Stimulated activated CD4-positive, alpha-beta T cell treated with anti-CD3 and anti-CD28 coated beads, Interleukin-2, amount 100 ng/mL, for 48 hours (primary cell): ENCODE measurements at places on chromosomes 2 and 18.

DNA sequence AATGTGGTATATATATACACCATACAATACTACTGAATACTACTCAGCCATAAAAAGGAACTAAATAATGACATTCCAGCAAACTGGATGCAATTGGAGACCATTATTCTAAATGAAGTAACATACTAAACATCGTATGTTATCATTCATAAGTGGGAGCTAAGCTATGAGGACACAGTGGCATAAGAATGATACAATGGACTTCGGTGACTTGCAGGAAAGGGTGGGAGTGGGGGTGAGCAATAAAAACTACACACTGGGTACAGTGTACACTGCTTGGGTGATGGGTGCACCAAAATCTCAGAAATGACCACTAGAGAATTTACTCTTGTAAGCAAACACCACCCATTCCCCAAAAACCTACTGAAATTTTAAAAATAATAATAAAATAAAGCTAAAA lies 87.9 kb downstream of the RAB31 start:
- DNase-seq: no peak

DNA sequence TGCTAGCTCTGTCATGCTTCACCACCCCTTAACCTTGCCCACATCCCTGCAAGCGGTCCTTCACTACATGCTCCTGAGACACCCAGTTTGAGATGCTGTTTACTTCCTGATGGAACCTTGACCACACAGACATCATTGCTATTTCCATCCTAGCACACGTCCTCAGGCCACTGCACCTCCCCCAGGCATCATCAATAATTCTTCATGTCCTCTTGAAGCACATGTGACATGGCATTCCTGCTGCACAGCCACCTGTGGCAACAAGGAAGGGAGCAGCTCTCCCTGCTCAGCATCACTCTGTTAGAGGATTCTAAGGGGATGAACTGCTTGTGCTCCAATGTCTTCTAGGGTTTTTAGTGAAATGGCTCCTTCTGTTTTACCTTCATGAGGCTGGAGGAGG lies 26.1 kb upstream of the ST3GAL5 start:
- DNase-seq: no peak

GRCh38 chr18:37964885-37965571 lies 399.4 kb upstream of the CELF4 start:
- DNase-seq: no peak

GRCh38 chr2:163667064-163667887 lies 68.5 kb downstream of the FIGN start:
- DNase-seq: no peak

DNA sequence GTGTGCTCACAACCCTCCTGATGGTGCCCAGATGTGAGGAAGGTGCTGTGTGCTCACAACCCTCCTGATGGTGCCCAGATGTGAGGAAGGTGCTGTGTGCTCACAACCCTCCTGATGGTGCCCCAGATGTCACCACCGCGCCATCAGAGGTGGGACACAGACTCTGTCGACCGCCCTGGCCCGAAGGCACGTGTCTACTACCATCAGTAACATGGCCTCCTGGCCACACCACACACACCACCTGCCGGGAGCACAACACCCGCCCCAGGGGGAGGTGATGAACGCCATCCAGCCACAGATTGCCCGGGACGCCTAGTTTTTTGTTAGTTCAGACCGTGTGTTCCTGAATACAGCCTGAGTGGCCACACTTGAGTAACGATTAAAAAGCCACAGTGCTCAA lies 24.5 kb downstream of the HDAC4 start:
- DNase-seq: no peak

GRCh38 chr2:120898496-120898895 lies 162.8 kb downstream of the GLI2 start:
- no peak for DNase-seq

DNA sequence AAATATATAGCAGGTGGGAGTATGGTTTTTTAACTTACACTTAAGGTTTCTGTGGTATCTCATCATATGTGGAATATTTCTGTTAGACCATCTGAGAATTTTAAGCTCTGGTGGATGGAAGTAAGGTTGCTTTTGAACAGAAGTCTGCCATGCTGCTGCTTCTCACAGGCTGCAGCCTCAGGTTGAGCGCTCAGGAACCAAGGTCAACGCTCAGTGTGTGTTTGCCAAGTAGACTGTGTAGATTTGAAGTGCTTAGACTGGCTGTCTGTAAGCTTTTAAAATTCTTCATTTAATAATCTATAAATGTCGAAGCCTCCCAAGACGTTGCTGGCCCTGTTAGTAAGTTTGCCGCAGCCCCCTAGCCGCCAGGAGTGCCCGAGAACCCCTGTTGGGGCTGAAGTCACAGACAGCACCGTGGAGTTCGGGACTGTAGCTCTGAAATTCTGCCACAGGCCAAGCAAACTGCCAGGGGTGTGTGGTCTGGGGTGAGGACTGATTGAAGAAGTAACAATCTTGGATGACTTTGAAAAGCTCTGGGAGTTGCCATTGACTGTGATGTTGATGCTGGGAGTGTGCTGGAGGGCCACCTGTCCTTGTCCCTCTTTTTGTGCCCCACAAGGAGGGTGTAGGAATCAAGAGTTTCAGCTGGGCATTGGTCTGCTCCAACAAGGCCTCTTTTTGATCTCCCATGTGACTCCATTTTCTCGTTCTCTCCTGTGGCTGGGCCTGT lies 26.9 kb downstream of the INPP4A start:
- DNase-seq: no peak

DNA sequence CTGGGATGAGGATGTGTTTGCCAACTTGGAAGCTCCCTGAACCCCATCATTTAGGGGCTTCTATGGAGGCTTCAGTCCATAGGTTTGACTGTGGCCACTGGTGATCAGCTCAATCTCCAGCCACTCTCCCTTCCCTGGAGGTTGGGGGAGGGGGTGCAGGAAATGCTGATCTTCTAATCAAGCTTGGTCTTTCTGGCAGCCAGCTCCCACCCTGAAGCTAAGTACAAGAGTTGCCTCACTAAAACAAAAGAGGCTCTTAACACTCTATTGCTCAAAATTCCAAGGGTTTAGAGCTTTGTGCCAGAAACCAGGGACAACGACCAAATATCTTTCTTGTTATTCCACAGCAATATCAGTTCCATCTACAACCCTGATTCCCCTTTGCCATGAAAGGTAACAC lies 19.4 kb upstream of the MPPE1 start:
- no peak for DNase-seq

DNA sequence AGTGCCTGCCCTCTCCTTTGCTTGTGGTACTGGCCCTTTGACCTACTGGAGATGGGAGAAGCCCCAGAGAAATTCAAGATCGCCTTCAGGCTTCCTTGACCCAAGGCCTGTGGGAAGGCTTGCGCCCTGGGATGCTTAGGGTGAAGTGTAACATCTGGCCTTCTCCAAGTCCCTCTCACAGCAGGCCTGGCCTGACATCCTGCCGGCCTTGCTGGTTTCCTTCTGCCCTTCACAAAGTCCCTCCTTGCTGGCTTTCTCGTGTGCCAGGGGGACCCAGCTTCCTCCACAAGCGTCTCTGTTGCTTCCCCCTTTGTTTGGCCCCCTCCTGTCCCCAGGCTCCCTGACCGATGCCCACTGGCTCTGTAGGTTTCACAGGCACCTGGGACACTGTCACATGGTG lies 26.4 kb downstream of the TCF7L1 start:
- DNase-seq: no peak

DNA sequence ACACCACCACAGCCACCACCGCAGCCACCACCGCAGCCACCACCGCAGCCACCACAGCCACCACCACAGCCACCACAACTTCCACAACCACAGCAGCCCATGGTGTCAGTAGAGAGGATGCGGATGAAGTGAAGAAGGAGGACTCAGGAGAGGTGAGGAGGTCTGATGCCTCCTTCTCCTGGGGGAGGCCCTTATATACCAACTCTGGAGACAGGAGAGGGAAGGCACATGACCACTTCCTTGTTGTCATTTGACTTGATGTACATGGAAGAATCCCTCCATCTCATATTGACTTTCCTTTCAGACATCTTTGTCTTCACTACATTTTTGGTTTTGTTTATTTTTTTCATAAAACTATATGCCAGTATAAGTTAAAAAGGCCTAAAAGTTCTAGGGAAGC lies at the start of gene SCYGR3:
Gene SCYGR3, minus strand, starts transcription at position 101 of the 400 bp plus-strand sequence. Its CDS starts 0 bp downstream, at position 101.
- DNase-seq: no peak

DNA sequence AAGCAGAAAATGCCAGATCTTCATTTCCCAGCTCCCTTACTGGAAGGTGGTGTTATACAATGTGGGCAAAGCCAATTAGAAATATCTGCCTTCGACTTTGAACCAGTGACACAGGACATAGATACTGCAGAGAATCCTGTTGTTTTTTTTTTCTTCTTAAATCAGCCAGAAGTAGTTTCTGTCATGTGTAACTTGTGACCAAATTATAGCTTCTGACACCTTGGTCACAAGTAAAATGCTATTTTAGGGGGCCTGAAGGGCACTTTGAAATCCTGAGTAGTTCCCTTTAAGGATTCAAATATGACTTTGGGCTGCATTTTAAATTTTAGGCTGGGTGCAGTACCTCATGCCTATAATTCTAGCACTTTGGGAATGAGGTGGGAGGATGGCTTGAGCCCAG lies 89.0 kb upstream of the TLK1 start:
- no peak for DNase-seq

GRCh38 chr2:30368258-30368657 lies 78.8 kb upstream of the LCLAT1 start:
- DNase-seq: no peak

GRCh38 chr18:44719519-44720060 lies 38.9 kb downstream of the SETBP1 start:
- no peak for DNase-seq

- DNase-seq: no peak
These were observed 215.4 kb downstream of the NYAP2 start for GRCh38 chr2:225614915-225615314.

DNA sequence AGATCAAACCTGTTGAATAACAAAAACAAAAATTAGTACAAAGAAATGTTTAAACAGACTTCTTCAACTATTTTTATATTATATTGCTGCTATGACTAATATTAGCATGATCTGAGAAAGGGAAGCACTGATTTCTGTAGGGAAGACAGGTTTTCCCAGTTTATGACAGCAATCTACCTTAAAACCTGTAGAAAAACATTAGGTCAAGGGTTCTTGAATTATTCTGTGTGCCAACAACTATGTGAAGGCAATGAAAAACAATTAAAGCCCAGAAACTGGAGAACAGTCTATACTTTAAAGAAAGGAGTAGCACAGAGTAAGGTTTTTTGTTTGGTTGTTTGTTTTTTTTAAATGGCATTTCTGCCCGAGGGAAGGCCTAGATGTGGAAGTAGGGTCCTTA lies 23.3 kb downstream of the PUM2 start:
- no peak for DNase-seq

DNA sequence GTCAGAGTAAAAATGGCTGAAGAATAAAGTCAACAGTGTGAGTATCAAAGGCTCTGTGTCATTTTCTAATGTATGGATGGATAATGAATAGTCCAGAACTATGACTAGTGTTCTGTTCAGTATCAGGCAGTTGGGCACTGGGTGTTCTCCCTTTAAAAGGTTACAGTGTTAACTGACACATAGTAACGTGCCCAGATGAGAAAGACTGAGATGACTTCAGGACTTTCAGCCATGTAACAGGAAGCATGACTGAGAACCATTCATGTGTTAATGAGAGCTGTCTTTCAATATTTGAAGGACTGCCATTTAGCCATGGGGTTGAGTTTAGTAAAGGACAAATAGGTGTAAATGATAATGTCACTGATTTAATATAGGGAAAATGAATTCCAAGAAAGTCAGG lies 187.1 kb downstream of the GULP1 start:
- DNase-seq: no peak

- no peak for DNase-seq
These were observed 36.7 kb downstream of the DYNC1I2 start for GRCh38 chr2:171723716-171724683.

DNA sequence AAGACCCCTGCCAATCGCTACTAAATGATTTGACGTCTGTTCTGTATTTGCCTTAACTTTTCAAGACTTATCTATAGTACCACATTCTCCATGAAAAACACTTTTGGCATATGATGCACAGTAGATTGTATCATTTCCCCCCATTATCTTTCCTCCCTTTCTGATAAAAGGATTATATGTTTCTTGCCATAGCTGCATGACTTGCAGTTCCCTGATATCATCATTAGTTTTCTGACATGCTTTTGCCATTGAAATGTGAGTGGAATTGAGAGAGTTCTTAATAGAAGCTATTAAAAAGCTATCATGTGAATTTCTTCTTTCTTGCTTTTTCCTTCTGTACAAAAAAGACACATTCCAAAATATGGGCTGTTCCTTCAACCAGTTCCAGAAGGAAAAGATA lies 130.3 kb downstream of the TMEFF2 start:
- no peak for DNase-seq

GRCh38 chr18:34880403-34880802 lies 160.8 kb upstream of the MAPRE2 start:
- DNase-seq: no peak

DNA sequence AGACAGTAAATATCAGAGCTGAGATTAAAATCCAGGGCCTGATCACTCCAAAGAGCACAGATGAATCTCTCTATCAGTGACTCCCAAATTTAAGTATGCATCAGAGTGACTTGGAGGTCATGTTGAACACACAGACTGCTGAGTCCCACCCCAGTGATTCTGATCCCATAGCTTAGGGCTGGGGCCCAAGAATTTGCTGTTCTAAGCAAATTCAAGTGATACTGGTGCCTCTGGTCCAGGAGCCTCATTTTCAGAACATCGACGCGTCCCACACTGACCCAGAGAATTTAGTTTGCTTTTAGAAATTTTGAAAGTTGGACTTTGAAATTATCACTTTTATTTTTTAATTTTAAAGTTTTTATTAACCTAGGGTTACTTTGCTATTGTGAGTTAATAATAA lies 72.7 kb upstream of the NETO1 start:
- DNase-seq: no peak

GRCh38 chr2:27925766-27926472 lies 35.4 kb downstream of the BABAM2 start:
- no peak for DNase-seq

DNA sequence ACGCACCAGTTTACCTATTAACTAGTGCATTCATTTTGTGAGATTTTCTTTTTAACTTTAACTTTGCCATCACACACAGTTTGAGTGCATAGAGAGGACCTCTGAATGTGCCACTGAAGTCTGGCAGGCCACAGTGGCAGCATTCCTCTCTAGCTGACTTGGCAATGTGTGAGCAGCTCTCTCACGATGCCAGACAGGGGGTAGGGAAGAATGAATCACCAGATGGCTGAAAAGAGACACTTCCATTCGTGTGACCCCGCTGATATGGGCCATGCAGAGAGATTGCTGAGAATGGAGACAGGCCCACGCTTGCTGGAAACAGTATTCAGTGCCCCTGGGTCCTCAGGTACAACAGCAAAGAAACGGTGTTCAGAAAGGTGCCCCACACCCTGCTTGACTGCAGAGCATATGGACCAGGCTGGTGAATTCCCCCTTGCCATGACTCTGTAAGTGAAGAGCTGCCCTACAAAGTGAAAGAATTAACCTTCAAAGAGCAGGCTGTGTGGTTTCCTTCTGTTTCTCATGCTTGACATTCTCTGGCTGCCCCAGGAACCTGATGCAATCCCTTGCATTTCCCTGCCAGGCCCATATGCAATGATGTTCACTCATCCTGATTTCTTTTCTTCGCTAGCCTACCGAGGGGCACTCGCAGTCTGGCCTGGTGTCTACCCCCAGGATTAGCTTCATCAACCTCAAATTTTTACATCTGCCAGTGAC lies 236.1 kb downstream of the CDH20 start:
- no peak for DNase-seq

- DNase-seq: no peak
These were observed 51.6 kb upstream of the FHL2 start for GRCh38 chr2:105450471-105450870.

GRCh38 chr2:127642706-127643438 lies 3.1 kb upstream of the GPR17 start:
- no peak for DNase-seq
